Activated naive CD8-positive, alpha-beta T cell treated with anti-CD3 and anti-CD28 coated beads for 36 hours (primary cell): ENCODE measurements at places on chromosomes 6 and 20. TPM values are rescaled to one million over a fixed set of nuclear protein-coding genes. Genes with fewer than 3 reads are reported as not detected.

GRCh38 chr6:68144667-68145066 is 490.4 kb upstream of the ADGRB3 start:
- no peak for DNase-seq

DNA sequence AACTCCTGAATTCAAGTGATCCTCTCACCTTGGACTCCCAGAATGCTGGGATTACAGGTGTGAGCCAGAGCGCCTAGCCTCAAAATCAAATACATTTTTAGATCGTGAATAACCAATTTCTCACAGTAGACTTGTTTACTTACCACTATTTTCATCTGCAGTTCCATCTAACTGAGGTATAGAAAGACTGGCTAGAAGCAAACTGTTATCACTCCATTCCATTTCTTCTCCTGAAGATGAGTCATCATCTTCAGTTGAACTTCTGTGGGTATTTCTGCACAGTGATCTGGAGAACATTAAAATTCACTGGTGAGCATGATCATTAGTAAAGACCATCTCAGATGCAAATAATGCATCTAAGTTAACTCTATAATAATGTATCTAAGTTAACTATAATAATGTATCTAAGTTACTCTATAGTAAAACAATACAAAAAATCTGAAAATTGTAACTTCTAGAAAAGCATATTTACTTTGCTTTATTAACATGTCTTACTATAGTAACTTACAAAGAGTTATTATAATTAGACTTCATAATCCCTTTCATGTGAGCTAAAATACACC is 105.4 kb downstream of the REV3L start:
- no peak for DNase-seq

DNA sequence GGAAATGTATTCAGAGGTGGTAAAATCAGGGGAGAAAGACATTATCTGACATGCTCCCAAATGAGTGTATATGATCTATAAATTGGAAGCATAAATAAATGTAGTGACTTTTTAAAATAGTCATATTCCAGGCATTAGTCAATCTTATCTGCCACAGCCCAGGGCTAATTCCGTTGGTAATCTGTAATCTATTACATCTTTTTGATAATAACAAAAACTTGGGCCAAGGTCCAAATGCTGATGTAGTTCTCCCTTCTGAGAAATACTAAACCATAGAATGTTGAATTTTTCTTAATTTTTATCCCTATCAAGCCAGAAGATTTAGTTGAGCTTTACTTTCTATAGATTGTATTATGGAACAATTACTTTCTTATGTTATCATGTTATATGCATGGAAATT is 1279.8 kb downstream of the EPHA7 start:
- DNase-seq: no peak

GRCh38 chr20:58987790-58988564 is 6.9 kb downstream of the NELFCD start:
- no peak for DNase-seq

- no peak for DNase-seq
Observed at GRCh38 chr6:170374571-170375444, 68.2 kb downstream of the FAM120B start.

Gene MYH7B
- 0.33 TPM for total RNA-seq

GRCh38 chr6:80143419-80143937 is 37.0 kb downstream of the BCKDHB start:
- no peak for DNase-seq

DNA sequence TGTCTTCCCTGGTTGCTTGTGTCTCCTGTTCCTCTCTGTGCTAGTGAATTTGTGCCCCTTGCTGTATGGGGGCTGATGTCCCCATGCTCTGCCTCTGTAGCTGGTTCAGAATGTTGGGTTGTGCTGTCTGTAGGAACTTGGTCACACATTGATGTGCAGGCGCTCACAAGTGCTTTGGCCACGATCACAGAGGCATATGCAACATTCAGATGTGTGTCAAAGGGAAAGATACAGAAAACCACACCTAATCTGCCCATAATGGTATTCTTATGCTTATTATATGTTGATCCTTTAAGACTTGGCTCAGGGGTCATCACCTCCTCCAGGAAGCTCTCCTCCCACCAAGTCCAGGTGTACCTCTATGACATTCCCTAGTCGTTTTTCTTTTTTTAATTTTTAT is 17.1 kb upstream of the DHX35 start:
- no peak for DNase-seq

Gene SYCP2
- total RNA-seq: 2.9 TPM

- DNase-seq: no peak
Observed at GRCh38 chr6:89482126-89482525, 49.2 kb downstream of the ANKRD6 start.

Gene ARFGEF3
- 1.7 TPM for total RNA-seq

Gene WFDC5
- total RNA-seq: not detected

Gene NAPB
- total RNA-seq: 7.2 TPM

DNA sequence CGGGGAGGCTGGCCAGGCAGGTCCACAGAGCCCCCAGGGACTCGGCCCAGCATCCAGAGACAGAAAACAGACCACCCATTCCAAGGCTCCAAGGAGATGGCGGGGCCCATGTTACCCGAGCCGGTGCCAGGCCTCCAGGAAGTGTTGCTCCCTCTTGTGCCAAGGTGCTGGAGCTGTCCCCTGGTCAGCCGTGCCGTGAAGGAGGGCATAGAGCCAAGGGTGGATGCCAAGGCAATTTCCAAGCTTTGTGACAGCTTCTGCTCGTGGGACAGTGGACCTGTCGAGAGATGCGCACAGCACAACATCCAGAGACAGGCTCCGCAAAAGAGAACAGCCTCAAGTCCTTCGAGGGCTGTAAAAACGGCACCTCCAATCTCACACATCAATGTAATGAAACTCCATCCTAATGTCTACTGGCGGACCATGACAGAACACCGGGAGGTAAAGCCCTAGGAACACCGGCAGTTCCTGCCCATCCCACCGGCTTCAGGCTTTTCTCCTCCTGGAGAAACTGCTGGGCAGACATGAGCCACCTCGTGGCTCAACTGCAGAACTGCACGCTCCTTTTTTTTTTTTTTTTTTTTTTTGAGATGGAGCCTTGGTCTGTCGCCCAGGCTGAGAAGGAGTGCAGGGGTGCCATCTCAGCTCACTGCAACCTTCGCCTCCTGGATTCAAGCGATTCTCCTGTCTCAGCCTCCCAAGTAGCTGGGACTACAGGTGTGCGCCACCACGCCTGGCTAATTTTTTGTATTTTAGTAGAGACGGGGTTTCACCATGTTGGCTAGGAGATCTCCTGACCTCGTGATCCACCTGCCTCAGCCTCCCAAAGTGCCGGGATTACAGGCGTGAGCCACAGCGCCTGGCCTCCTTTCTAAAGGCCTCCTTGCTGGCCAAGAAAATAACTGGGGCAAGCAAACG is 30.9 kb upstream of the AVP start:
- DNase-seq: peak; percentile 16

DNA sequence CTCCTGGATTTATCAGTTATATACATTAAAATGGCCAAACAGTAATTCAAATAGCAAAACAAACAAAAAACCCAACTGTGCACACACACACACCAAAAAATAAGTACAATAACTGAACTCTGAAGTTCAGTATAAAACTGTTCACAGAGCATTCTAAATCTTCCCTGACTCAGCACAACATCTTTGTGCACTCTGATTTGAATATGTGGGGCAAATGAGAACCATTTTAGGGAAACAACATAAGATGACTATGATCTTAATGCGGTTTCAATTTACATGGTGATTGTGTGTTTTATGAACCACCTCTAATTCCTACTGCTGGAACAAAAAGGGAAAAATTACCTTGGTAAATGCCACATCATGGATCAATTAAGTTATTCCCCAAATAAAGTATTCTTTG is 41.7 kb downstream of the PLAGL1 start:
- DNase-seq: no peak

DNA sequence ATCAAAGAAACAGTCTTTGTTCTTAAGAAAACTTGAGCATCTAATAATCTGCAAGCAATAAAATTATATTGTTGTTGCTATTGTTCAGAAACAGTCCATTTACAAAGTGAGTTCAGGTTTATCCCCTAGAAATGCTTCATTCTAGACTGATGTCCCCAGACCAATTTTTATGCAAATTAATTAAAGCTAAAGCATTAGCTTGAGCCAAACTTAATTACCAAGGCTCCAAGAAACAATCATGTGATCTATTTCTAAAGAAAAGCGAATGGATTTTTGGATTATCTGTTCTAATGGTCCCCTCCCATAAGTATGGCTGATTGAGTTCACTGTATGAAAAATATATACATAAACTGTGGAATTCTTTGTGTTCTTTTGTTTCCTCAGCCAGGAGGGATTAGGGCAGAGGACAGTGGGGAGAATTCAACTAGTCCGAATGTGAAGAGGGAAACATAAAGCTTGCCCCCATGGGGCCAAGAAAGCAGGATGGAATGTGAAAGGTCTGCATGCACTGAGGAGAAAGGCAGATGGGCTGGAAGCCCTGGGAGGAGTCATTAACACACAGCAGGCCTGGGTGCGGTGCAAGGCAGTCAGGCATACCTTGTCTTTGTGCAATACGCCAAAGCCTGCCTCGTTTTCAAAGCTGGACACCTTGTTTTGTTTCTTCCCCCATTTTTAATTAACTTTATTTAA is 597.1 kb downstream of the KIF16B start:
- no peak for DNase-seq

DNA sequence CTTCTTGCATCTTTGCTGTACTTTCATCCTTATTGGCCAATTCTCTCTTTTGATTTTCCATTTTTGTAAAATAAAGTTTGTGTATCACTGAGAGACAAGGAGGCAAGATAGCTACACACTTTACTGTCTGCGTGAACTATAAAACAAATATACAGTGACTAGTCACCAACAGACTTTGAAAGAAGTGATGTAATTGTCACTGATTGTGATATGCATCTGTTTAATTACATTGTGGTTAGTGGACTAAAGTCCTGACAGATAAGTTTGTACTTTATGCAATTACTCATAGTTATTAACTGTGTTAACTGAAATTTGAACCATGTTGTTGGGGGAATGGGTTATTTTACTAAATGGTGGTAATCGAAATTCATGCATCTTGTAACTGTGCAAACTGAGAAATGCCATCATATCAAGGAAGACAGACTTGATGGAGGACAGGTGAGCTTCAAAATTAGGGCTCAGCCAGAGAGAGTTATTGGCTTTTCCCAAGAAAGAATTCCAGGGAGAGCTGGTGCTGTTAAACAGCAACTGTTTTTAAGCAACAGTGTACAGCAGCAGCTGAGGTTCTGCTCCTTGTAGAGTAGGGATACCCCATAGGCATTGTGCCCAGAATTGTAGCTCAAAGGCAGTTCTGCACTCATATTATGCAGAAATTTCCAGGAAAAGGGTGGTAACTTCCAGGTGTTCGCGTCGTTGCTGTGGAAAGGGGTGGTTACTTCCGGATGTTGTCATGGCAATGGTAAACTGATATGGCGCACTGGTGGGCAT is 62.9 kb downstream of the EFHC1 start:
- DNase-seq: no peak

- no peak for DNase-seq
Observed at GRCh38 chr6:72458521-72458920, 163.3 kb upstream of the KCNQ5 start.

GRCh38 chr6:40409716-40410397 is 177.3 kb downstream of the LRFN2 start:
- DNase-seq: no peak

Gene GCNT2
- total RNA-seq: 4.1 TPM

Gene TRDN
- not detected for total RNA-seq

GRCh38 chr6:6586671-6587526 is 1.6 kb upstream of the LY86 start:
- no peak for DNase-seq

DNA sequence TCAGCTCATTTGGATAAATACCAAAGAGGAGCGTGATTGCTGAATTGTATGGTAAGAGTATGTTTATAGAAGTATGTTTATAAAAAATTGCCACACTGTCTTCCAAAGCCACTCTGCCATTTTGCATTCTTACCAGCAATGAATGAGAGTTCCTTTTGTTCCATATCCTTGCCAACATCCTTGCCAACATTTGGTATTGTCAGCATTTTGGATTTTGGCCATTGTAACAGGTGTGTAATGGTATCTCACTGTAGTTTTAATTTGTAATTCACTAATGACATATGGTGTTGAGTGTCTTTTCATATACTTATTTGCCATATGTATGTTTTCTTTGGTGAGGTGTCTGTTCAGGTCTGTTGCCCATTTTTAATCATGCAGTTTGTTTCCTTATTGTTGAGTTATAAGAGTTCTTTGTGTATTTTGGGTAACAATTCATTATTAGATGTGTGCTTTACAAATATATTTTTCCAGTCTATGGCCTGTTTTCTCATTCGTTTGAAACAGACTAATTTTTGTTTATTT is 520.2 kb upstream of the SOX4 start:
- DNase-seq: no peak

- no peak for DNase-seq
Observed at GRCh38 chr6:163668061-163668426, 253.5 kb downstream of the QKI start.

DNA sequence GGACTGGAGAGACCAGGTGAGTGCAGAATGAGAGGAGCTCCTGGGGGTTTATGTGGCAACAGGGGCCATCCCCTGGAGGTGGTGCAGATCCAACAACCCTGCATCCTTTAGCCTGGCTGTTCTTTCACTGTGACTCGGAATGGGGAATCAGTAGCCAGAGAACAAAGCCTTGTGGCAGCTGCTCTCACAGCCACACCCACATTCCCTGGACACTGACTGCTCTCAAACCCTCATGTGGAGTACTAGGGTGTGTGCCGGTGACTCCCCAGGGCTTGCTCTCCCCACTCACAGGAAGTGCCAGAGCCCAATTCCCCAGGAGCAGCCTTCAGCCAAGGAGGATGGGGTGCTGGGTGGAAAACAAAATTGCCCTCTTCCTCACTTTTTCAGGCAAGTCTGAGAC is 30.2 kb upstream of the GGTLC1 start:
- DNase-seq: no peak

DNA sequence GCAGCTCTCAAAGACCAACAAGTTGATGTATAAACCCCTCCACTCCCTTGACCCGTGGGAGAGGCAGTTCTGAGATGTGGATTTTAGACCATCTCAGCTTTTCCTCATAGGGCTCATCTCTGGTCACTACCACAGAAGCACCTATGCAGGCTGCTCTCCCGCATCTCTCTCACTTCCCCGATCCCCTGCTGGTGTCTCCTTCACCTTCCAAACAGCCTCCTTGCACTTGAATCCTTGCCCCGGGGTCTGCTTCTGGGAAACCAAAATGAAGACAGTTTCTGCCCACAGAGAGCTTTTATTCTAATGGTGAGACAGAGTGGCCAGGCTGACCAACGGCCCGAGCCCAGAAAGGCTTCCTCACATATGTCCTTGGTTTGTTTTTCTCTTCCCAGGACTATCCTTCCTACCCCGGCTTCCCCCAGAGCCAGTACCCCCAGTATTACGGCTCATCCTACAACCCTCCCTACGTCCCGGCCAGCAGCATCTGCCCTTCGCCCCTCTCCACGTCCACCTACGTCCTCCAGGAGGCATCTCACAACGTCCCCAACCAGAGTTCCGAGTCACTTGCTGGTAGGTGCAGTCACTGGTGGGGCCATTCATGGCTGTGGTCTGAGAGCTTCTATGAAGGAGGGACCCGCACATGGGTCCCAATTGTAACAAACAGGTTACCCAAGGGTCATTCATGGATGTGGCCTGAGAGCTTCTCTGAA is 179.3 kb downstream of the EYA2 start:
- DNase-seq: no peak
